ENCODE measurements at places on chromosomes 3 and 15. TPM values are rescaled to one million over a fixed set of nuclear protein-coding genes. Genes with fewer than 3 reads are reported as not detected.

Gene GABRB3
- not detected for total RNA-seq

Gene ZNF717
- total RNA-seq: 30.3 TPM

Gene GAP43
- total RNA-seq: not detected

DNA sequence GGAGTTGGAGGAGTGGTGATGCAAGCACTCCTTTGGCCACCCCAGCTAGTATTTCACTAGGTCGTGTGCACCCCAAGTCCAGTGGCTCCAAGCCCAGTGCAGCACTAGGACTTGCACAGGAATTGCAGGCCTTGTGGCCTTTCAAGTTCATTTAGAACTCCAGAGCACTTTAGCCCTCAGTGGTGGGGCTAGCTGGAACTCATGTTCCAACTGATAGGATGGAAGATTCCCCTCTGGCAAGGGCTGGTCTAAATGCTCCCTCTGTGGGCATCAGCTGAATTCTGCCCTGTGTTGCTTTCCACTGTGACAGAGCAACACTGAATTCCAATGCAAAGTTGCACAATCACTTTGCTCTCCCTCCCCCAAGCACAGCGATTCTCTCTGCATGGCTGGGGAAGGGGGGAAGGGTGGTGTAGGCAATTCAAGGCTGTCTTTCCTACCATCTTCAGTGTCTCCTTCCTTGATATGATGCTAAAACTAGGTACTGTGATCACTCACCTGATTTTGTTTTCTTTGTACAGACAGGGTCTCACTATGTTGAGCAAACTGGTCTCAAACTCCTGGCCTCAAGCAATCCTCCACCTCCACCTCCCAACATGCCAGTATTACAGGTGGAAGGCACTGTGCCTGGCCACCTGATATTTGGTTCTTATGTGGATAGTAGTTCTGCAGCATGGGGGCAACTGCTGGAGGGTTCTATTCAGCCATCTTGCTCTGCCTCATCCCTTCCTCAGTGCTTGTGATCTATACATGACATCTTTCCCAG lies 10.3 kb downstream of the USF3 start:
- H3K36me3 ChIP-seq: no peaks in the 10 kb centered on the region
- H3K27me3 ChIP-seq: no peaks in the 10 kb centered on the region
- no peak for DNase-seq
- no peaks in the 10 kb centered on the region for H3K4me1 ChIP-seq
- no peak overlapping the region for H3K4me3 ChIP-seq

- no peaks in the 10 kb centered on the region for H3K27me3 ChIP-seq
- H3K27ac ChIP-seq: peak overlapping the region; percentile 79
- no peaks in the 10 kb centered on the region for H3K4me1 ChIP-seq
- H3K36me3 ChIP-seq: no peaks in the 10 kb centered on the region
Observed at GRCh38 chr3:177452831-177453450, 255.7 kb upstream of the TBL1XR1 start.

GRCh38 chr3:102796804-102797203 lies 362.0 kb downstream of the ZPLD1 start:
- no peak overlapping the region for H3K4me3 ChIP-seq
- no peaks in the 10 kb centered on the region for H3K36me3 ChIP-seq
- H3K27ac ChIP-seq: no peak overlapping the region
- no peaks in the 10 kb centered on the region for H3K27me3 ChIP-seq
- H3K4me1 ChIP-seq: no peaks in the 10 kb centered on the region

GRCh38 chr15:75350601-75351361 lies 3.9 kb downstream of the NEIL1 start:
- H3K36me3 ChIP-seq: no peaks in the 10 kb centered on the region
- H3K4me1 ChIP-seq: peaks cover 6% of the 10 kb centered on the region
- no peak overlapping the region for H3K27ac ChIP-seq
- DNase-seq: no peak

GRCh38 chr3:126338790-126339288 lies 18.4 kb downstream of the KLF15 start:
- H3K36me3 ChIP-seq: no peaks in the 10 kb centered on the region
- H3K27me3 ChIP-seq: no peaks in the 10 kb centered on the region
- H3K4me3 ChIP-seq: no peak overlapping the region
- H3K27ac ChIP-seq: no peak overlapping the region
- peaks cover 4% of the 10 kb centered on the region for H3K4me1 ChIP-seq

DNA sequence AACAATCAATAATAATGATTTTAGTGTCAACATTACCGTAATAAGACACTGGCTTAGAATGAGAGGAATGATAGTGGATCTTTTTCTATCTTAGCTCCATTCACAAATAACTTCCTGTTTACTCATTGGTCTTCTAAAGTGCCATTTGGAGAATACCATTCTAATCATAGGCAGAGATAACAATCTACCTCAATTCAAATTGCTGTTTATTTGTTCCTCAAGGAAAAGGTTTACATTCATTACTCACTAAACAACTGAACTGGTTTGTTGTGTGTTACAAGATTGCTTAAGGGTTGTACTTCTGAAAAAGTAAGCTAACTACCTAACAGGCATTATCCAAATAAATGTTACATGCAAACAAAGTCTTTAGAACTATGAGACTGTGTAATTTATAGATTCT lies 8.1 kb upstream of the PCOLCE2 start:
- DNase-seq: no peak
- no peak overlapping the region for H3K27ac ChIP-seq
- no peaks in the 10 kb centered on the region for H3K27me3 ChIP-seq

GRCh38 chr3:141241616-141242376 lies 10.2 kb downstream of the PXYLP1 start:
- no peak for DNase-seq
- H3K36me3 ChIP-seq: no peaks in the 10 kb centered on the region
- no peaks in the 10 kb centered on the region for H3K4me1 ChIP-seq
- H3K4me3 ChIP-seq: no peak overlapping the region

- no peak overlapping the region for H3K4me3 ChIP-seq
- no peaks in the 10 kb centered on the region for H3K36me3 ChIP-seq
- H3K4me1 ChIP-seq: no peaks in the 10 kb centered on the region
Observed at GRCh38 chr15:31364301-31365031, 37.8 kb downstream of the KLF13 start.

DNA sequence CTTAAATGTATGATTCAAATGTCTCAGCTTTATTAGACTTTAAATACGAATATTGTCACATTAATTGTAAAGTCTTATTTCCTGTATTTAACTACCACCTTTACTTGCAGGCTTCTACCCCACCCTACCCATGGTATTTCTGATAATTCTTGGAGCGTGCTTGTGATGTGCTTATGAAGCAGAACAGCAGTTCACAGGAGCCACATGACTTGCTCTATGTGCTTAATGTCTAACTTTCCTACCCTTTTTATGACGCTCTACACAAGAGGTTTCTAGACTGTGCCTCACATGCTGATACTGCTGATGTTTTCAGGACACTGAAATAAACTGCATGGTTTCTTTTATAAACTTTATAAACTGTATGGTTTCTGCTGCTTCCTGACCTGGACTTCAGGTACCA lies 553.5 kb upstream of the CCDC54 start:
- H3K4me1 ChIP-seq: no peaks in the 10 kb centered on the region
- H3K36me3 ChIP-seq: no peaks in the 10 kb centered on the region
- no peak for DNase-seq
- H3K27me3 ChIP-seq: no peaks in the 10 kb centered on the region
- no peak overlapping the region for H3K4me3 ChIP-seq

GRCh38 chr15:31238906-31239305 lies 87.7 kb upstream of the KLF13 start:
- H3K27ac ChIP-seq: no peak overlapping the region
- H3K36me3 ChIP-seq: no peaks in the 10 kb centered on the region
- H3K4me3 ChIP-seq: no peak overlapping the region
- DNase-seq: no peak
- H3K27me3 ChIP-seq: no peaks in the 10 kb centered on the region

GRCh38 chr3:138082992-138083386 lies 32.4 kb downstream of the DZIP1L start:
- peak overlapping the region; percentile 79 for H3K27ac ChIP-seq
- no peaks in the 10 kb centered on the region for H3K27me3 ChIP-seq
- no peaks in the 10 kb centered on the region for H3K4me1 ChIP-seq
- no peak overlapping the region for H3K4me3 ChIP-seq
- H3K36me3 ChIP-seq: no peaks in the 10 kb centered on the region

DNA sequence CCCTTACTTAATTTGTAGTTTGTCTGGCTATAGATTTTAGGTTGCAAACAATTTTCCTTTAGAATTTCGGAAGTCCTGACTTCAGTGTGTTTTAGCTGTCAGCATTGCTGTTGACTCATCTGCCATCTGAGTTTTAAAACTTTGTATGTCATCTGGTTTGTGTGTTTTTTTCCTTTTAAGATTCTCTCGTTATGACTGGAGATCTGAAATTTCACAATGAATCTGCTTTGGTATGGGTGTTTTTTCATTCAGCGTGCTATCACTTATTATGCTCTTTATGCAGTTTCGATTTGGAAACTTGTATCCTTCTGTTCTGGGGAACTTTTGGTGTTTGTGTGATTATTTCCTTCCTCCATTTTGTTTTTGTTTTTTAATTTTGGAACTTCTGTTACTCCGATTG lies 53.7 kb upstream of the ZNF280D start:
- H3K27me3 ChIP-seq: no peaks in the 10 kb centered on the region
- H3K36me3 ChIP-seq: no peaks in the 10 kb centered on the region
- DNase-seq: no peak
- no peak overlapping the region for H3K27ac ChIP-seq
- H3K4me3 ChIP-seq: no peak overlapping the region

GRCh38 chr15:45143056-45143455 lies 13.3 kb downstream of the DUOX1 start:
- H3K4me3 ChIP-seq: no peak overlapping the region
- H3K4me1 ChIP-seq: no peaks in the 10 kb centered on the region
- no peak overlapping the region for H3K27ac ChIP-seq
- no peaks in the 10 kb centered on the region for H3K27me3 ChIP-seq
- no peaks in the 10 kb centered on the region for H3K36me3 ChIP-seq
